ENCODE measurements at places on chromosomes 2 and 18. TPM values are rescaled to one million over a fixed set of nuclear protein-coding genes. Genes with fewer than 3 reads are reported as not detected.

CRACDL gene
- 0.04 TPM for total RNA-seq

MALL gene
- total RNA-seq = 0.50 TPM

CCDC68 gene
- not detected for total RNA-seq

UPP2 gene
- total RNA-seq = not detected

MAIP1 gene
- total RNA-seq = 41.5 TPM

HOXD13 gene
- total RNA-seq = not detected

ALKAL2 gene
- not detected for total RNA-seq

LAMA3 gene
- total RNA-seq = 0.04 TPM

SPP2 gene
- not detected for total RNA-seq
